Fibroblast of the aortic adventitia (primary cell): ENCODE measurements at places on chromosomes 11 and 22. TPM values are rescaled to one million over a fixed set of nuclear protein-coding genes. Genes with fewer than 3 reads are reported as not detected.

- DNase-seq = no peak
Observed at GRCh38 chr11:73998846-73999575, 9.9 kb downstream of the UCP3 start.

DNA sequence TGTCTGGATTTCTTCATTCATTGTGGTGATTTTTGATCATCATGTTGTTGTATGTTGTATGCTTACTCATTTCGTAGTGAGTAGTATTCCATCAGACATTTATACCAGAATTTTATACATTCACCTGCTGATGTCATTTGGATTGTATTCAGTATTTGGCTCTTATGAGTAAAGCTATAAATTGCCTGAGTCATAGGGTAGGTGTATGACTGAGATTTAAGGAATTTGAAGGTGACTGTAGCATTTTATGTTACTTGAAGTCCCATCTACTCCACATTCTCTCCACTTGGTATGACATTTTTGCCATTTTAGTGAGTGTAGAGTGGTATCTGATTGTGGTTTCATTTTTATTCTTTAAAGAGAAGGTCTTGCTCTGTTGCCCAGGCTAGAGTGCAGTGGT is 548.2 kb downstream of the TBC1D22A start:
- DNase-seq = peak; percentile 8

GRCh38 chr11:117411736-117412135 is 84.1 kb downstream of the CEP164 start:
- no peak for DNase-seq

DNA sequence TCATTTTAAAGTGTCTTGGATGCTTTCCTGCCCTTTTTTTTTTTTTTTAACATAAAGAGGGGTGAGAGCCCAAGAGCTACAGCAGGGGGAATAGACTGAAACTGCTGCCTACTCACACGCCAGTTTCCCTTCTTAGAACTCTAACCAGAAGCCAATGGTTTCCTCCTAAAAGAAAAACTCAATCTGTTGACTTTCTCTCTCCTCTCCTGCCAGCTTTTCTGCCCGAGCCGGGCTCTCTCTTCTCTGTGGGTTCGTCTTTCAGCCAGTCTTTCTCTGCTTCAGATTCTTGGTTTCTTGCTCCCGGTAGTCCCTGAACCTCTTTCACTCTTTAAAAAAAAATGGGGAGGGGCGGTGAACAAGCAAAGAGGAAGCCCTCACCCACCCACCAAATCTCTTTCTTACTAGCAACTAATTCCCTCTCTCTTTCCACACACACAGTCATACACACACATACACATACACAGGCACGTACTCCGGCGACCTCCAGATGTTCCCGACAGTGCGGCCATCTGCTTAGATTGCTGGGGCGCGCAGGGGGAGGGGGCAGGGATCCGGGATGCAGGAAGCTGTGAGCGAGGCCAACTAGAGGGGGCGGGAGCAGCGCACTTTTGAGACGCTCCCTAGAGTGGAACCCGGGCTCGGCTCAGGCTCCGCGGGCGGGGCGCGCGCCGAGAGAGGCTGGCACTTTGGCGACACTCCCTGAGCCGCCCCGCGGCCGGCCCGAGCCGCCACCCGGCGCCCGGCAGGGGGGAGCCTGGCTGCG is 444 bp upstream of the TSKU start:
- DNase-seq = peak; percentile 94

DNA sequence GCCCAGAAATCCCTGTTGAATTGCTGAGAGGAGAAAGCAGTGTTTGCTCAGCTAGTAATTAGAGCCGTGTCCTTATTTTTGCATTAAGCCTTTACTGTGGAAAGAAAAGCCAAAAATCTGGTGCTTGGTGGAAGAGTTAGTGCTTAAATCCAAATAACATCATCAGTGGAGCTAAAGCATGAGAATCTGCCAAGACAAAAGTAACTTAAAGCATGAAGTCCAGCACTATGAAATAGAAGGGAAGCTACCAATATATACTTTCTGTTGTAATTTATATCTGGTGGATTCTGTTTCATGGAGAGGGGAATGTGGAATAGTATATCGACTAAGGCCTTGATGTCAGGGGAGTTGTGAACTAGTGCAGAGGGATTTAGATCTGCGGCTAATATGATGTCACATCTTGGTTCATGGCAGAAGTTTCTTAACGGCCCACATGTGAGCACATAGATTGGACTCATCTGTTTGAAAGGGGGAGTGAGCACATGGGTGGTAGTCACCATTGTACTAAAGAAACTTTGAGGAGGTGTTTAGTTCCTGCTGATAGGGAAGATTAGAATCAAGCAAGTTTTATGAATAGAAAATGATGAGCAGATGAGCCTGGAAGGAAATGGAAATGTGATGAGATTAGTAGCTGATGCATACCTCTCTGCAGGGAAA is 224.4 kb upstream of the MTNR1B start:
- no peak for DNase-seq

DNA sequence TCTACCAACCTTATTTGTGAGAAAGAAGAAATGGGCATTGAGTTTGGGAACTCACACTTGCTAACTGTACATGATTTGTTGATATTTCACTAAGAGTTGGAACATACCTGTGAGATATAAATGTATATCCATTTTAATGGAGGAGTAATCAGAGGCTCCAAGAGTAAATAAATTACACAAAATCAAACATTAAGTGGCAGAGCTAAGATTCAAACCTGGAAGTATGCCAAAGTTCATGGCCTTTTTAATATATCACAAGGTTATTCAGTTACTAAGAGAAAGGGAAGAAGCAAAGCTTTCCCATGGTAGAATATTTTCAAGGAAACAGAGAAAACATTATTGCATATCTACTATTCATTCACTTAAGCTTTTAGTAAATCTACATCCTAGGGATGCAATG is 1641.1 kb downstream of the FAM181B start:
- DNase-seq = no peak

DNA sequence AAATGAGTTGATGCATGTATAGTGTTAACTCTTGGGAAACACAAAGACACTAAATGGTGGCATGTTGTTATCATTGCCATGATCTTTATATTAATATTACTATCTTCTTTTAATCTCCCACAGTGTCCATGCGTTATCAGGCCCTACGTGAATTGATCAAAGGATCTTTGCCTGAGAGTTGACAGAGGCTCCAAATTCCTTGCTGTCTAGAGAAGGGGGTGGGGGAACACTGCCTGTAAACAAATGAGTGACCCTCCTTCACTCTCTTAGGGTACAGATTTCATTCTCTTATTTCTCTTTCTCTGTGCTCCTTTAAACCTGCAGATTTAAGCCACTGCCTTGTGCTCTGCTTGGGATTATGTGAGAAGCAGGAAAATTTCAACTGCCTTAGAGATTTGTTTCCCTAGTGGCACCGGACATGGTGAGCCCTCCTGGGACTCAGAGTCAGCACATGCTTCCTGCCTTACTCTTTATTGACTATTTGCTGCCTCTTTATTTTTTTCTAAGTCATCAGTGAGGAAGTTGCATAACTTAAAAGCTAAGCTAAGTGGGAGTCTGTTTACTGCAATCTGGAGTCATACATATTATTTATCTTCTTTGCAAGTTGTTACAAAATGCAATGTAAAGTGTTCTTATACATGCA is 122.9 kb downstream of the MAML2 start:
- no peak for DNase-seq

DNA sequence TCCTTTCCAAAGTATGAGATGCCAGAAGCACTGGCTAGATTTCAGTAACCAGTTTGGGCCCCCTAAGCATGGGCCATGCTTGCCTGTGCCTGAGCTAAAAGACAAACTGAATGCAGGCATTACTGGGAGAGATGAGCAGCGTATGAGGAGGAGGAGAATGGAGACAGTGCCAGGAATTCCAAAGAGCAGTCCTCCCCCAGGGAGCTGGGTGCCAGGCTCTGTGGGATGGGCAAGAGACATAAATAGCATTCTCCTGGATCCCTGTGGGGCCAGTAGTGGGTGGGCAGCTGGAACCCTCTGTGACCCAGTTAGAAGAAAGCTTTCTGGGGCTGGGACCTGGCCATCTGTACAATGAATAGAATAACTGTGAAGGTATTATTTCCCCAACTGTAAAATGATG is 235.6 kb downstream of the KCNA4 start:
- DNase-seq = no peak

DNA sequence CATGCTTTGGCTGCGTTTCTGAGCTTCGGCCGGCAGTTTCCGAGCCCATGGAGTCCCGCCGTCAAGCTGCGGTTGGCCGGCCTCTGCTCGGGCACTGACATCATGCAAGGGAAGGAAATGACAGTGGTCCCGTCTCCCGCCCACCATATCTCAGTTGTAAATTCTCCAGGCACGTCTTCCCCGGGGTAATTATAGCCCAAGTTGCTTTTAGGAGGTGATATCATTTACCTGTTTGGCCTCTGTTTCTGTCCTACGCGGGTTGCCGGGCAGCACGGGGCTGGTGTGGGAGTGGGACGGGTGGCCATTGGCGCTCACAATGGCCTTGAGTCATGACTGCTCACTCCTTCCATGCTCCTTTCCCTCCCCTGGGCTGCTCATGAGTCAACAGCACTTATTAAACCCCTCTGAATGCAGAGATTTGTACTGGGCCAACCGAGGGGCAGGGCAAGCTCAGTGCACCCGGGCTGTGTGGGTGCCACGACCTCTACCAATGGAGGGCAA is 4.2 kb upstream of the ANO1 start:
- peak; percentile 9 for DNase-seq

- DNase-seq = no peak
Observed at GRCh38 chr11:79122759-79123158, 318.1 kb downstream of the TENM4 start.

DNA sequence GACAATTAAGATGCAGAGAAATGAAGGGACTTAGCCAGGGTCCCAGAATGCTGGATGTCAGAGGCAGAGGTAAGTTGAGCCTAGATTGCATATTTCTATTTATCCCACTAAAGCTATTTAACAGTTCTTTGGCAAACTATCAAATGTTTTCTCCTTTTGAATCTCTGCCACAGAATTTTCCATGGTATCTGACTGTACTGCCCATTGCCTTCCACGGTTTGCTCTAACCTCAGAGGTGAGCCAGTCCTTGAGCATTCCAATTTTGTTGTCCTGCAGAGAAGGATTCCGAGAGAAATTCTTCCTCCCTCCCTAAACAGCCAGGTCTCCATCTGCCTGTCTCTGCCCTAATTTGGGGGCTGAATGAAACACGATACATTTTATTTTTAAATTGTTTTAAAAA is 368.3 kb upstream of the SYN3 start:
- peak; percentile 14 for DNase-seq

Gene PTGDR2
- total RNA-seq = not detected in 2 replicates

Gene CASP5
- total RNA-seq = not detected in 2 replicates

Gene MS4A14
- total RNA-seq = not detected in 2 replicates

Gene VPS26B
- total RNA-seq = 41.7 and 43.3 TPM in 2 replicates

Gene PTPRJ
- 6.6 and 11.0 TPM in 2 replicates for total RNA-seq

Gene APOC3
- not detected in 2 replicates for total RNA-seq

Gene E2F8
- 4.4 TPM in 1 of 2 replicates, not detected in the other for total RNA-seq

Gene LGALS1
- 3,846 and 5,734 TPM in 2 replicates for total RNA-seq
